ENCODE measurements at places on chromosomes 6 and 20.

DNA sequence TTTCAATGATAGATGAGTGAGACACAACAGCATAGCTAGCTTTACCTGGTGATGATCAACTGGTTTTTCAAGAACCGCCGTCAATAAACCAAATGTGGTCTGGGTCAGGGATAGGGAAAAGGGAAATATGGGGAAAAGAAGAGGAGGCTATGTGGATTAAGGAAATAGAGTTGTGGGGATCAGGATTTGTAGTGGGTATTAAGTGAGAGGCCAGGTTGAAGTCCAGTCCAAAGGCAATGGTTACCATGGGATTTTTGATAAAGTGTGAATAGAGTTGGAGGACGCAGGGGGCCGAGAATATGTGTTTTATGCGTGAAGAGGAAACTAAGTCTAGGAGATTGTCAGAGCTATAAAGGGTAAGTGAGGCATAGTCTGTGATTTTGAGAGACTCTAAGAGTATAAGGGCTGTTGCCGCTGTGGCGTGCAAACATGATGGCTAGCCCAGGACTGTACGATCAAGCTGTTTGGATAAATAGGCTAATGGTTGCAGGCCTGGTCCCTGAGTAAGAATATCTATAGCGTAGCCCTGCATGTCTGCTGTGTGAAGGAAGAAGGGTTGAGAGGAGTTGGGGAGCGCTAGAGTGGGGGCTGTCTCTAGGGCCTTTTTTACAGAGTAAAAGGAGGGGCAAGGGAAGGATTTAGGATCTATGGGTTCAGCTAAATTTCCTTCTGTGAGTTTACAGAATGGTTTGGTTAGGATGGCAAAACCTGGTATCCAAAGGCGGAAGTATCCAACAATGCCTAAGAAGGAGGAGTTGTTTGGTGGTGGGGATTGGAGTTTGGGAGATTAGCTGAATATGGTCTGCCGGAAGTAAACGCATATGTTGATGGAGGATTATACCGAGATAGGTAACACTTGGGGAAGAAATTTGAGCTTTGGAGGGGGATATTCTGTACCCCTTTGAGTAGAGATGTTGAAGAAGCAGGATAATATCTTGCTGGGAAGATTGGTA, 749.7 kb upstream of the ADGRB3 start:
- no peaks in the 10 kb centered on the region for H3K36me3 ChIP-seq
- H3K4me1 ChIP-seq, result no peaks in the 10 kb centered on the region
- DNase-seq, result no peak
- peak overlapping the region; percentile 89 for H3K27ac ChIP-seq
- H3K27me3 ChIP-seq, result no peaks in the 10 kb centered on the region

GRCh38 chr6:28351087-28351486, 1.3 kb downstream of the ZKSCAN3 start:
- peaks cover 20% of the 10 kb centered on the region for H3K4me1 ChIP-seq
- peaks cover 4% of the 10 kb centered on the region for H3K27me3 ChIP-seq
- H3K4me3 ChIP-seq, result peak overlapping the region; percentile 89
- peak overlapping the region; percentile 76 for H3K27ac ChIP-seq

DNA sequence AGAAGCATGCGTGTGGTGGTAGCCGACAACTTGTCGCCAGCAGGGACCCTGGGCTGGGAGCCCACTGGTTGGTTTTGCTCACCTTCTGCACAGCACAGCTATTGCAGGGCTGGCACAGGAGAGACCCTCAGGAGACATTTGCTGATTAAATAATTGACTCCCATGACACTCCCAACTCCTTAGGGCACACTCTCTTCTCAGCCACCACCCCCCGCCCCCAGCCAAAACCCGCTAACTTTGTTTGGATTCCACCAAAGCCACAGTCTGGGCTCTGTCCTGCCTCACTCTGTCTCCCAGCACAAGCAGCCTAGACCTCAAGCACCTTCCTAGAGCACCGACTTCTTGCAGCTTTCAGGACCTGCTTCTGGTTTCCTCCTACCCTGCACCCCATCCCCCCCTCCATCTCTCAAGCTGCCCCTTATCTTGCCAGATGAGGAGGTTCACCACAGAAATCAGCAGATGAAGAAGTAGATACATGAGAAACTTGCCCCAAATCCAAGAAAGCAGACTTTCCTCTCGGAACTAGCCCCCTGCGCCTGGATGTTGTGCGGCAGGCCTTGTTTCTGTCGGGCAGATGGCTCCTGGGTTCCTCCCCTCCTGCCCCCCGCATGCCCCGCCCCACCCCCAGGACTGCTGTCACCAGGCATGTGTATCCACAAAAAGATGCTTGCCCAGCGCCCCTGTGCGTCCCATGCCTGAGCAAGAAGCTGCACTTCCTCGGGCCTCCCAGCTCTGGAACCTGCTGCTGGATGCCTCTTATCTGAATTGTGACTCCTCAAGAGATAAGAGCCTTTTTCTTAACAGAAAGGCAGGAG, 35.0 kb upstream of the CD93 start:
- no peak for DNase-seq
- no peak overlapping the region for H3K4me3 ChIP-seq
- no peaks in the 10 kb centered on the region for H3K4me1 ChIP-seq
- no peaks in the 10 kb centered on the region for H3K27me3 ChIP-seq

- no peak for DNase-seq
- H3K4me3 ChIP-seq, result no peak overlapping the region
- H3K36me3 ChIP-seq, result no peaks in the 10 kb centered on the region
- H3K27me3 ChIP-seq, result no peaks in the 10 kb centered on the region
- H3K4me1 ChIP-seq, result no peaks in the 10 kb centered on the region
- no peak overlapping the region for H3K27ac ChIP-seq
Observed at GRCh38 chr6:5217356-5217755, 43.4 kb downstream of the LYRM4 start.

DNA sequence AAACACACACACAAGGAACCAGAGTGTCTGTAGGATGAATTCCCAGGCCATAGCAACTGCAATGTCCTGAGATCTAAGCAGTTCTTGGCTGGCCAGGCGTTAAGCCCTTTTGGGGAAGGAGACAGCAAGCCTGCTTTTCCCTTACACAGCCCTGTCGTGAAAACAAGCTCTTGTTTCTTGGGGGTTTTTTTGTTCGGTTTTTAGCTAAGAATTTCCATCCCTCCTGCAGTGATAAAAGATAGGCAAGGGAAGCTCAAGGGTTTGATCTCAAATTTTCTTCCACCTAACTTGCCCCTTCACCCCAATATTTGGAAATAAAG, 1.5 kb downstream of the TNFRSF21 start:
- no peaks in the 10 kb centered on the region for H3K36me3 ChIP-seq
- peaks cover 22% of the 10 kb centered on the region for H3K27me3 ChIP-seq
- no peak overlapping the region for H3K27ac ChIP-seq
- H3K4me1 ChIP-seq, result no peaks in the 10 kb centered on the region

DNA sequence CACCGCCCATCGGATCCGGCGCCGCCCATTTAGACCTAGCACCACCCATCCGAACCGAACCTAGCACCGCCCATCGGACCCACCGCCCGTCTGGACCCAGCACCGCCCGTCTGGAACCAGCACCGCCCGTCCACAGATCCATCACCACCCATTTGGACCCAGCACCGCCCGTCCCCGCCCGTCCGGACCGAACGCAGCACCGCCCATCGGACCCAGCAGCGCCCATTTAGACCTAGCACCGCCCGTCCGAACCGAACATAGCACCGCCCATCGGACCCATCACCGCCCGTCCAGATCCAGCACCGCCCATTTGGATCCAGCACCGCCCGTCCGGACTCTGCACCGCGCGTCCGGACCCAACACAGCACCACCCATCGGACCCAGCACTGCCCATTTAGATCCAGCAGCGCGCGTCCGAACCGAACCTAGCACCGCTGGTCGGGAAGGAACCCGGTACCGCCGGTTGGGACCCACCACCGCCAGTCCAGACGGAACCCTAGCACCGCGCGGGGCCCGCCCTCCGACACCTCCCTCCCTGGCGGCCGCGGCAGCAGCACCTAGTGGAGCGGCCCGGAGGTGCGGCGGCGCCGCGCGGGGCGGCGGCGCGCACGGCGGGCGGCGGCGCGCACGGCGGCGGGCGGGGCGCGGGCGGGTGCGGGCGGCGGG, 348 bp upstream of the AFDN start:
- peak overlapping the region; percentile 54 for H3K27ac ChIP-seq
- peak overlapping the region; percentile 71 for H3K4me3 ChIP-seq
- no peaks in the 10 kb centered on the region for H3K36me3 ChIP-seq
- DNase-seq, result peak; percentile 67
- H3K4me1 ChIP-seq, result peaks cover 17% of the 10 kb centered on the region

Measured in CD8-positive, alpha-beta memory T cell (primary cell).